PC-9 (cell line): ENCODE measurements at places on chromosomes 12 and 14. TPM values are rescaled to one million over a fixed set of nuclear protein-coding genes. Genes with fewer than 3 reads are reported as not detected.

DNA sequence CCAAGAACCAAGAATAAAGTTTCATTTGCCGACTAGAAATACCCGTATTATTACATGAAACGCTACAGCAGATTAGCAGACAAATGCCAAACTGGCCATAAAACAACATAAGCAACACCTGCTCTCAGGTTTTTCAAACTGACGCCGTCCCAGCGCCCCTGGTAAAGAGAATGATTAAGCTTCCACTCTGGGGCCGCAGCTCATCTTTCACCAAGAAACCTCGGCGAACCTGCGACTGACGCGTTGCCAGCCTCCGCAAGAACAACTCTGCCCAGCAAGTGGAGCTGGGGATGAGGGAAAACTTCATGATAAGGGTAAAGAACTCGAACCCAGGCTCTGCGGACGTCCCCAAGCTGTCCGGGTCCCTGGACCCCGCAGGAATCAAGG, 530 bp downstream of the ARL1 start:
- no peaks in the 10 kb centered on the region for H3K27me3 ChIP-seq
- peak; percentile 37 for DNase-seq
- peak overlapping the region; percentile 100 for H3K4me3 ChIP-seq

DNA sequence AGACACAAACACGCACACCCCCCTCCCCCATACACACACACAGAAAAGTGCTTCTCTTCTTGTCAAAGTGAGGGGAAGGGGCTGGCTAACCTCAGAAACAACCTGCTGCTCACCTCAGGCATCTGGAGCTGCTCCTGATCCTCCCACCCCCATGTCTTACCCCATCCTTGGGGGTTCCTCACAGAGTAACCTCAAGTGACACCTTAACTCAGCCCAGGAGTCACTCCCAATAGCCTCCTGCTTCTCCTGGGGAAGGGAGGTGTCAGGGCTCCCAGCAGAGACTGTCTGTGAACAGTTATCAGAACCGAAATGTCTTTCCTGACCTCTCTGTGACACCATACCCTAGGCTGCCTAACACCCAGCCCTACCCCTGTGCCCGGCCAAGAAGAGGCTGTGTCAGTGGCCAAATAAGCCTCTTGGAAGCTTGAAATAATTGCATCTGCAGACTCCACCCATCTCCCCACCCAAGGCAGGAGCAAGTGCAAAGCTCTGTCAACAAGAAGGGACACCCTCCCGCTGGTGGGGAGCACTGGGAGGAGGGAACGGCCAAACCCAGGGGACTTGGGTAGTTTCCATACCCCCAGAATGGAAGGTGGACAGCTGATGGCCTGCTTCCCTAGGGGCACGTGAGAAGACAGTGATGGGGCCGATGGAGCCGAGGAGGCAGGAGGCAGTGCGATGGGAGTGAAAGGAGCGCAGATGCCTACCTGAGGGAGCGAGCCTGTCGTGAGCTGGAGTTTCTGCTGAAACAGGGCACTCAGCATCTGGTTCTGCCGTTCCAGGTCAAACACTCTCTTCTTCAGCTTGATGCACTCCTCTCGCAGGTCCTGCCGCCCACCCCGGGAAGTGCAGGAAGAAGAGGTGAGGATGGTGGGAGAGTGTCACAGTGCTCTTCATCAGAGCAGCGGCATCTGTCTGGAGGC, 26.8 kb downstream of the NCKAP5L start:
- no peaks in the 10 kb centered on the region for H3K27me3 ChIP-seq
- H3K4me1 ChIP-seq: no peaks in the 10 kb centered on the region
- H3K27ac ChIP-seq: no peak overlapping the region

DNA sequence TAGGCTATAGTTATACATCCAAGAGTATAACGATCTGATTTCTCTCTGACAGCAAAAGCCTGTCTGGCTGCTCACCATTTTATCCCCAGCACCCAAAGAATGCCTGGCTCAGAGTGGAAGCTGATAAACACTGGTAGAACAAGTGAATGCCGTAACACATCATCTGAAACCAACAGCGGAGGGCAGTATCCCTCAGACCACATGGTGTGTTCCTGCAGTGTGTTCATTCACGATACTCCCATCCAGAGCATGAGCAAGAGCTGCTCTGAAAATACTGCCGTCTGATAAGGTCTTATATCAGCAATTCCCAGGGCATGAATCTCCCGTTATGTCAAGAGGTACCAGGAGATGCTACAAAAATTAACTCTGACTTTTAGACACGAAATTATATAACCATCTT, 95.9 kb downstream of the TTC7B start:
- no peaks in the 10 kb centered on the region for H3K36me3 ChIP-seq
- H3K4me3 ChIP-seq: no peak overlapping the region
- H3K4me1 ChIP-seq: peaks cover 16% of the 10 kb centered on the region
- H3K27me3 ChIP-seq: no peaks in the 10 kb centered on the region

GRCh38 chr12:41076114-41076513, 112.0 kb upstream of the PDZRN4 start:
- DNase-seq: no peak
- H3K27ac ChIP-seq: no peak overlapping the region
- H3K36me3 ChIP-seq: no peaks in the 10 kb centered on the region
- no peaks in the 10 kb centered on the region for H3K27me3 ChIP-seq
- H3K4me1 ChIP-seq: no peaks in the 10 kb centered on the region
- H3K4me3 ChIP-seq: no peak overlapping the region

DNA sequence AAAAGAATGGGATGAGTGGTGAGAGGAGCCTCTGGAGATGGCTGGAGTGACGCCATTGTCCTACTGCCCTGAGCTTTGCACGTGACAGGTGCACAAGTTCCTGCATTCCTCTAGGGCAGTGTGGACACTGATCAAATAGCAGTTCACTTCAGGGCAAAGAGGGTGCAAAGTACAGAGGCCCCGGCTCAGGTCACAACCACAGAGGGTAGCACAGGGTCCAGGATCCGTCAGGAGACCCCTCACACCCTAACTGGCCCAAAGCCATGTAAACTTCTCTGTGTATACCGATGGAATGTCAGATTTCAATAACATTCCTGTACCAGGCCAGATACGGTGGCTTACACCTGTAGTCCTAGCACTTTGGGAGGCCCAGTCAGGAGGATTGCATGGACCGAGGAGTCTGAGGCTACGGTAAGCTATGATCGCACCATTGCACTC, 10.4 kb upstream of the FBLN5 start:
- no peaks in the 10 kb centered on the region for H3K27me3 ChIP-seq
- no peak overlapping the region for H3K27ac ChIP-seq
- H3K4me3 ChIP-seq: no peak overlapping the region
- H3K36me3 ChIP-seq: no peaks in the 10 kb centered on the region
- H3K4me1 ChIP-seq: no peaks in the 10 kb centered on the region

GRCh38 chr14:50041980-50042379, 74.4 kb downstream of the VCPKMT start:
- H3K4me1 ChIP-seq: peaks cover 90% of the 10 kb centered on the region
- no peak overlapping the region for H3K4me3 ChIP-seq
- H3K36me3 ChIP-seq: no peaks in the 10 kb centered on the region
- H3K27me3 ChIP-seq: no peaks in the 10 kb centered on the region
- DNase-seq: no peak
- H3K27ac ChIP-seq: peak overlapping the region; percentile 98

- H3K27ac ChIP-seq: no peak overlapping the region
- H3K4me1 ChIP-seq: no peaks in the 10 kb centered on the region
- no peak overlapping the region for H3K4me3 ChIP-seq
- H3K36me3 ChIP-seq: peaks cover 46% of the 10 kb centered on the region
- peak; percentile 69 for DNase-seq
Measured at GRCh38 chr14:68911594-68912227, 67.4 kb downstream of the ACTN1 start.

DNA sequence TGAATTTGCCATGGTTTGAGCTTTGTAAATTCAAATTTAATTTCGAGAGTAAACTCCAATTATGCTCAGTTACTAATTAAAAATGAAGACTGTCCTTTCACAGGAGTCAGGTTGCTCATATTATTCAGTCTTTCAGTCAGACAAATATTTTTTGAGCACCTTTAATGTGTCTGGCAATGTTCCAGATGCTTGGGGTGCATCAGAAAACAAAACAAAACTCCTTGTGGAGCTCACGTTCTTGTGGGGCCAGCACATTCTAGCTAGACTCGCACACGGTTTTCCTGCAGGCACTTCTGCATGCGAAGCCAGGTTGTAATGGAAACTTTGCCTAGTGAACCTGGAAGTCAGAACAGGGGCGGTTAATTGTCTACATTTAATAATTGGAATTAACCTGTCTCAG, 64.0 kb upstream of the ATF1 start:
- no peak for DNase-seq
- H3K36me3 ChIP-seq: 0 out of 2 replicates have a peak, but pooled peaks cover 10% of the 10 kb centered on the region
- no peaks in the 10 kb centered on the region for H3K4me1 ChIP-seq
- H3K27ac ChIP-seq: no peak overlapping the region
- H3K27me3 ChIP-seq: no peaks in the 10 kb centered on the region
- no peak overlapping the region for H3K4me3 ChIP-seq

- no peak for DNase-seq
- peaks cover 9% of the 10 kb centered on the region; the same call in 1 of the 2 replicates for H3K36me3 ChIP-seq
- no peaks in the 10 kb centered on the region for H3K27me3 ChIP-seq
- H3K4me1 ChIP-seq: 0 out of 2 replicates have a peak, but pooled peaks cover 6% of the 10 kb centered on the region
Measured at GRCh38 chr14:69068744-69069421, 84.0 kb downstream of the DCAF5 start.

DNA sequence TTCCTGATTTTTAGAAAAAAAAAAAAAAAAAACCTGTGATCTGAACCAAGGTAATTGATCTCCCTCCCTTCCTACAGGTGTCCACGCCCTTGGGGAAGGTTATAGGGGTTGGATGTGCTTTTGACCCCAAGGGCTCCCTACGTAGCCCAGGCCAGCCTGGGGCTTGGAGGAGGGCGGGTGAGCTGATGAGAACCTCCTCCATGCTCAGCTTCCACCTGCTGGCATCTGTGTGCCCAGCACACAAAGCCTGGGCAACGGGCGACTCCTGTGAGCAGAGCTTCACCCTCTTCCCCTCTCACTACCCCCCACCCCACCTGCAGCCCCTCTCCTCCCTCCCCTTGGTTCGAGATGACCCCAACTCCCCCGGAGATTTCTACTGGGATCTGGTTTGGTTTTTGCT, 25.3 kb upstream of the INF2 start:
- DNase-seq: peak; percentile 10
- H3K4me1 ChIP-seq: peaks cover 14% of the 10 kb centered on the region
- H3K27ac ChIP-seq: no peak overlapping the region
- no peaks in the 10 kb centered on the region for H3K36me3 ChIP-seq

GRCh38 chr12:115452751-115453281, 768.8 kb upstream of the TBX3 start:
- no peaks in the 10 kb centered on the region for H3K36me3 ChIP-seq
- no peak for DNase-seq
- no peak overlapping the region for H3K27ac ChIP-seq

DNA sequence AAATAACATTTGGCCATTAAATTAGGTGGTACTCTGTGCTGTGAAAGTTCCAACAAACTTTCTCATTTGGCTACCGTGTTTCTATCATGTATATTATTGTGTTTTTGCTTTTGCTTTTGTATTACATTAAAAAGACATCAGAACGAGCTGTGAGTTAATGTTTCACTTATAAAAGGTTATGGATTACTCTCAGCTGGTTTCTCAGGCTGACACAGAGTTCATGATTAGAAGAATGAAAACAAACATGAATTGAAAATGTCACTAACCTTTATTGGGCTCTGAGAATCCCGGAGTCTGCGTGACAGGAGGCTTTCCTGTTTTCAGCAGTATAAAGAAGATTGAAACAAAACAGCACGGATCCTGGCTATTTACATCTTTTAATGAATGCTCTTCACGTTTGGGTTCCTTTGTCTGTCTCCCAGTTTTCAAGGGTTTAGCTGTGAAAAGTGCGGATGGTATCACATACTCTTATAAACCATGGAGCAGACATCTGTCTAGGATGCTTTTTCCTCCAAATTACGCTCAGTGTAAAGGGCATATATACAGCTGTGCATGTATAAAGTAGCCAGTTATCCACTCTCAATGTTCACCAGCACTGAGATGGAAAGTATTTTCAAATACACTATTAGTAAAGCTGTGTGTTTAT, 153.6 kb downstream of the PTCSC3 start:
- DNase-seq: no peak
- no peak overlapping the region for H3K4me3 ChIP-seq
- H3K36me3 ChIP-seq: no peaks in the 10 kb centered on the region
- H3K27me3 ChIP-seq: no peaks in the 10 kb centered on the region

The PDZRN4 gene
- total RNA-seq: not detected in 2 replicates

The SLC5A8 gene
- not detected in 2 replicates for total RNA-seq

The TBX3 gene
- total RNA-seq: not detected in 2 replicates

The AQP6 gene
- not detected in 2 replicates for total RNA-seq

The AQP5 gene
- total RNA-seq: 0.31 and 0.45 TPM in 2 replicates

The GPR162 gene
- 2.4 and 3.8 TPM in 2 replicates for total RNA-seq

The KRT75 gene
- total RNA-seq: not detected in 2 replicates

The TOGARAM1 gene
- 9.2 and 12.9 TPM in 2 replicates for total RNA-seq
